Stimulated activated CD8-positive, alpha-beta memory T cell treated with anti-CD3 and anti-CD28 coated beads, Interleukin-12 subunit alpha, Interleukin-12 subunit beta, amount 100 ng/mL, for 4 hours (primary cell): ENCODE measurements at places on chromosomes 6 and 20.

- no peak for DNase-seq
These were observed 28.1 kb downstream of the SNRNP48 start for GRCh38 chr6:7617801-7618764.

DNA sequence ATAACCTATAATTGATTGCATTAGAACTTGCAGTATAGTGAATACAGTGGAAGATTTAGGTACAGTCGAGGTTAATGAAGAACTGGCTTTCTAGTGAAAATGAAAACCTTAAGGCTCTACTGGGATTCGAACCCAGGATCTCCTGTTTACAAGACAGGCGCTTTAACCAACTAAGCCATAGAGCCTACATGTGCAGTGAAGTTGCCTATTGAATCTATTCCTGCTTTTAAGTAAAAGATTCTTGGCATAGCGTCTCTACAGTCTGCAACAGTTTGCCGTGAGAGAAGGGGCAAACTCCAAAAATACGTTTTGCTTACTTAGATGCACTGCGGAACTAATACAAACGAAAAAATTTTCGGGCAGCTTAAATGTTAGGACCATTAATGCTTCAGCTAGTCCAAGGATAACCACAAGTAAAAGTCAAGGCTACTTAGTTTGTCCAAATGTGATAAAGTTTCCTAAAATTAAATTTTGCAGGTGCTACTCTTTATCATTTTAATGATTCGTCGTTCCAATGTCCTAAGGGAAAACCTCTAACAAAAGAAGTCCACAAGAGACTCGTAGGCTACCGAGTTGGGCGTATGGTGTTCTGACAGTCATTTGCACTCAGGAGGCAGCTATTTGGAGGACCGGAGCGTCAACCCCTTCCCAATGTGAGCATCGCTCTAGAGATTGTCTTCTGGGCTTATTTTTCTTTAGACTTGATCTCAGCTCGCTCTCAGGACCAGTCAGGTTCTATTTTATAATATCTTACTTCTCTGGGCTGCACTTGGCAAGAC lies 31.3 kb upstream of the ZSCAN23 start:
- DNase-seq = no peak

GRCh38 chr6:154931711-154932424 lies 63.2 kb upstream of the TIAM2 start:
- no peak for DNase-seq

- no peak for DNase-seq
These were observed 88.0 kb downstream of the SCML4 start for GRCh38 chr6:107735906-107736635.

GRCh38 chr6:1395506-1395905 lies 6.1 kb downstream of the FOXF2 start:
- no peak for DNase-seq

GRCh38 chr20:45518282-45518681 lies 2.9 kb upstream of the SPINT3 start:
- DNase-seq = no peak
